Activated T-cell treated with anti-CD3 and anti-CD28 coated beads, Interleukin-2, amount 50 U/mL, for 72 hours (primary cell): ENCODE measurements at places on chromosomes 3 and 15. TPM values are rescaled to one million over a fixed set of nuclear protein-coding genes. Genes with fewer than 3 reads are reported as not detected.

The FOXB1 gene
- 2.7 TPM for total RNA-seq

GRCh38 chr3:22358334-22358733, 607.3 kb upstream of the ZNF385D start:
- no peak for DNase-seq

DNA sequence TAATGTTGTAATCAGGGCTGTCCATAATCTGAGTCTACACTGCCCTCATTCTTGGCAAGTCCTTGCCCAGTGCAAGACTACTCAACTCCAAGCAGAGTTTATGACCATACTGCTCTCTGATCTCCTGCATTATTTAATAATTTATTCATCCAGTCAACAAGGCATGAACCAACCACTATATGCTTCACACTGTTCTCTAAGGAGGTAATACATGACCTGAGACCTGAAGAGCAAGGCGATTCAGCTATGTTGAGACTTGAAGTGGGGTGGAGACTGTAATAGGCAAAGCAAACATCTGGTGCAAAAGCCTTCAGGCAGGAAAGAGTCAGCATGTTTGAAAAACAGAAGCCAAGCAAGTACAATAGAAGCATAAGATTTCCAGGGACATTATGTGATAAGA, 1362.8 kb downstream of the ROBO2 start:
- DNase-seq, result no peak

DNA sequence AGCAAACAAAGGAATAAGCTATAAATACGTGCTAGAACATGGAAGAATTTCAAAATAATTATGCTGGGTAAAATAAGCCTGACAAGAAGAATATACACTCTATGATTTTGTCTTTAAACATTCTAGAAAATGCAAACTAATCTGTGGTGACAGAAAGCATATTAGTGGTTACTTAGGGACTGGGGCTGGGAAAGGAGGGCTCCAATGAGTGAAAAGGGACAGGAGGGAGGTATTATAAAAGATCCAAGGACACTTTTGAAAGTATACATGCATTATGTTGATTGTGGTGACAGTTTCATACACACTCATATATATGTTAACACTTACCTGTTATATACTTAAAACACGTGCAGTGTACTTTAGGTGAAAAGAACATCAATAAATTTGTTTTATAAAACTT, 23.0 kb downstream of the MYH15 start:
- DNase-seq, result no peak

The RASL12 gene
- total RNA-seq, result not detected
